ENCODE measurements at places on chromosomes 6 and 20. TPM values are rescaled to one million over a fixed set of nuclear protein-coding genes. Genes with fewer than 3 reads are reported as not detected.

ME1 gene
- total RNA-seq, result 0.32 TPM

DSE gene
- total RNA-seq, result 7.6 TPM

SIRPB1 gene
- 2.6 TPM for total RNA-seq

LCA5 gene
- total RNA-seq, result not detected

HTR1B gene
- not detected for total RNA-seq

RRAGD gene
- total RNA-seq, result 4.4 TPM

C20orf204 gene
- 5.3 TPM for total RNA-seq

PI16 gene
- 1.8 TPM for total RNA-seq

ECT2L gene
- total RNA-seq, result 0.12 TPM

LHFPL5 gene
- total RNA-seq, result not detected

CST1 gene
- total RNA-seq, result not detected

ZKSCAN8 gene
- total RNA-seq, result 39.2 TPM

RBM24 gene
- total RNA-seq, result not detected

ANKEF1 gene
- 1.9 TPM for total RNA-seq

MCM3 gene
- total RNA-seq, result 31.5 TPM

CTCFL gene
- not detected for total RNA-seq

CPXM1 gene
- 0.49 TPM for total RNA-seq

EEF1A2 gene
- total RNA-seq, result 0.86 TPM

ANGPT4 gene
- not detected for total RNA-seq

ARMH2 gene
- total RNA-seq, result 1.2 TPM

CDH26 gene
- total RNA-seq, result 2.0 TPM

SMIM8 gene
- 11.1 TPM for total RNA-seq

PHF1 gene
- 392 TPM for total RNA-seq

RBBP8NL gene
- total RNA-seq, result not detected

CST4 gene
- not detected for total RNA-seq

PRR18 gene
- total RNA-seq, result not detected

SPEF1 gene
- total RNA-seq, result not detected

HDGFL1 gene
- not detected for total RNA-seq

TRAPPC3L gene
- total RNA-seq, result not detected

DEFB132 gene
- total RNA-seq, result not detected

TAF11 gene
- total RNA-seq, result 41.3 TPM

TUBB2B gene
- total RNA-seq, result 0.75 TPM

RAB44 gene
- total RNA-seq, result 0.70 TPM

MAP3K5 gene
- total RNA-seq, result 35.4 TPM

TAGAP gene
- total RNA-seq, result 178 TPM

SNRNP48 gene
- total RNA-seq, result 17.0 TPM

PNRC1 gene
- total RNA-seq, result 712 TPM

MDFI gene
- total RNA-seq, result not detected

TNFAIP3 gene
- 1,298 TPM for total RNA-seq

BTN1A1 gene
- not detected for total RNA-seq

NRM gene
- 8.7 TPM for total RNA-seq

SAMD3 gene
- 322 TPM for total RNA-seq

PROCR gene
- total RNA-seq, result 9.3 TPM

Measured in natural killer cell (primary cell).